ENCODE measurements at places on chromosomes 7 and 10.

DNA sequence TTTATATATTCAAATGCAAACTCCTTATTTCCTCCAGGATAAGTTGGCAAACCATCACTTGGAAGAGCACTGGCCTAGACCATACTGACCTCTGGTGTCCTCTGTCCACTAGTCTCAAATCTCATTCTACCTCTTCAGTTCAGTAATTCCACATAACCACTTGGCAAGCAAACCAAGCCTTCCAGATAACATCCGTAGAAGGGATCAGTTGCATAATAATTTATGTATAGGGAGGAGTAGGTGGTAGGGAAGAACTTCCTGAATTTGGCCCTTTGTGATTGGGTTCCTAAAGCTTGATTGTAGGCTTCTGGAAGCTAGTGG lies 55.0 kb downstream of the WAC start:
- peak; percentile 62 for DNase-seq

- no peak for DNase-seq
These were observed 124.0 kb downstream of the WDR37 start for GRCh38 chr10:1180071-1180730.

DNA sequence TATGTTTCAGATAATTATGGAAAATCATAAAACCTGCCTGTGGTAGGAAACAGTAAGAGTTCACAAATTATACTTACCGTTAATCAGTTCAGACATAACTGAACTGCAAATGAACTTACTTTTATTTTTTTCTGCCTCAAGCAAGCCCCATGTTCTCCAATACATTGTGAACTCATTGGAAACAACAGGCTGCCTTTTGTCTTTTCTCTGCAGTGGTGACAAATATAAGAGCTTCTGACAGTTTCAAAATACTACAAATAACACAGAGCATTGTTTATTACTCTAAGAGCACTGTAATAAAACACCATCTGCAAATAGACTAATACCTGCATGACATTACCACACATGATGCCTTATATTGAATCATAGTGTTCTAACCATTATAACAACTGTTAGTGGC lies 94.0 kb upstream of the CDCA7L start:
- DNase-seq, result no peak

GRCh38 chr7:131197920-131198615 lies 129.6 kb upstream of the MKLN1 start:
- no peak for DNase-seq

- DNase-seq, result no peak
These were observed 1.2 kb upstream of the INPP5A start for GRCh38 chr10:132536241-132536876.

GRCh38 chr7:155811895-155812761 lies at the start of gene SHH:
SHH (minus strand) TSS chr7:155812463; CDS start chr7:155812122, 341 bp downstream.
- DNase-seq, result no peak

DNA sequence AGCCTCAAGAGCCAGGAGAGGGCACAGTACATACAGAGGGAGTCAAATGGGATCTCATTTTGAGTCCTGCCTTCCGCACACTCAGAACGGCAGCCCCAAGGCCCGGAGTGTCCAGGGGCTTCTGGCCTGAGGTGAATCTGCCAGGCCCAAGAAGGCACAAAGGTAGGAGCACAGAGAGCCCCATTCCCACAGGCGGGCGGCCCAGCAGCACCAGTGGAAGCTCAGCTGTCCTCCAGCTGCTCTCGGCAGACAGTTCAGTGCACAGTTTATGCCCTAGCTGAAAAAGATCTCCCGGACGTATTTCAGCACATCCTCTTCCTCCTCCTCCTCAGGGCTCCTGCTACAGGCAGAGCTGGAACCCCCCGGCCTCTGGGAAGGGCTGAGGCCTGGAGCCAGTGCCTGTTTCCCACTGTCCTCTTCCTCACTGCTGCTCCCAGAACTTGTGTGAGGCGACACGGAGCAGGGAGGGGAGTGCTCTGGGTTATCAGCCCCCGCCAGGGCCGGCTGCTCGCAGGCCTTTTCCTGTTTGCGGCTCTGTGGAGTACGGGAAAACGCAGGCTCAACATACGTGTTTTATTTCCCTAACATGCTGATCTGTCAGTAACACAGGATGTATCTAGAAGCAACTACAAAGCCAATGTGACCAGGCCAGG lies 4.0 kb downstream of the CYREN start:
- DNase-seq, result no peak

GRCh38 chr7:106793015-106793975 lies 71.8 kb upstream of the PIK3CG start:
- DNase-seq, result no peak
